Chondrocyte (in vitro differentiated cells): ENCODE measurements at places on chromosomes 7 and 10. TPM values are rescaled to one million over a fixed set of nuclear protein-coding genes. Genes with fewer than 3 reads are reported as not detected.

- no peaks in the 10 kb centered on the region for H3K4me1 ChIP-seq
- peaks cover 8% of the 10 kb centered on the region for H3K27me3 ChIP-seq
- H3K36me3 ChIP-seq: no peaks in the 10 kb centered on the region
Measured at GRCh38 chr10:128143531-128143930, 17.3 kb upstream of the MKI67 start.

- no peak for DNase-seq
- no peak overlapping the region for H3K4me3 ChIP-seq
- H3K27ac ChIP-seq: no peak overlapping the region
- H3K4me1 ChIP-seq: peaks cover 26% of the 10 kb centered on the region
- H3K27me3 ChIP-seq: no peaks in the 10 kb centered on the region
Measured at GRCh38 chr7:91029688-91030087, 234.5 kb upstream of the FZD1 start.

DNA sequence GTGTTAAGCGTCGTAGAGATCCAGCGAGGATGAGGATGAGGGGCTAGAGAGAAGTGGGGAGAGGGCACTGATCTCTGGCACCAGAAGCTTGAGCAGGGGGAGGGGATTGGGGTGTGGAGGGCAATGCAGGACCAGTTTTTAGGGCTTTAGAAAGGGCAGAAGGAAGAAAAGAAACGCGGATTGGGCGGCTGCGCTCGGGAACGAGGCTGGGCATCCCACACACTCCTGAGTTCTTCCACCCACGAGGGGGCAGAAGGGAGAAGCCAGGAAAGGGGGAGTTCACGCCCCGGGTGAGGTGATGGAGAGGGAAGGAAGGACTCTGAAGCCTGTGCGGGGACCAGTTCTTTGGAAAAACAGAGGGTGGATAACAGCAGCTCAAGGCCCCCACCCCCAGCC, 6.1 kb upstream of the VGF start:
- H3K4me3 ChIP-seq: no peak overlapping the region
- H3K27me3 ChIP-seq: peaks cover 77% of the 10 kb centered on the region
- no peak overlapping the region for H3K27ac ChIP-seq
- DNase-seq: no peak
- peaks cover 39% of the 10 kb centered on the region for H3K4me1 ChIP-seq

GRCh38 chr10:71581376-71581775, 138.2 kb downstream of the C10orf105 start:
- DNase-seq: no peak
- H3K36me3 ChIP-seq: no peaks in the 10 kb centered on the region
- H3K27me3 ChIP-seq: peaks cover 15% of the 10 kb centered on the region
- H3K4me3 ChIP-seq: no peak overlapping the region

The NPY4R2 gene
- total RNA-seq: 0.53 TPM in 1 of 3 replicates, not detected in the others

The PLXDC2 gene
- total RNA-seq: 84.3 to 203 TPM (median 88.5 TPM) in 3 replicates

DNA sequence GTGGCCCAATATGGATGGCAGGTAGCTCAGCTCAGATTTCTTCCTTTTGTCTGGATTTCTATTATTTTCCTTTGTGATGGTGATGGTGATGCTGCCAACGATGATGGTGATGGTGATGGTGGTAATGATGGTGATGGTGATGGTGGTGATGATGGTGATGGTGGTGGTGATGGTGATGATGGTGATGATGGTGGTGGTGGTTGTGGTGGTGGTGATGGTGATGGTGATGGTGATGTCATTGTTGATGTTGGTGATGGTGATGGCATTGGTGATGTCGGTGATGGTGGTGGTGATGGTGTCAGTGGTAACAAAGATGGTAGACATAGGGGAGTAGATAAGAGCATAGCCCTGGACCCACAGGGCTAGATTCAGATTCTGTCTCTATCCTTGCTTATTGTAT, 25.4 kb downstream of the TTYH3 start:
- H3K36me3 ChIP-seq: peaks cover 7% of the 10 kb centered on the region
- H3K27me3 ChIP-seq: no peaks in the 10 kb centered on the region
- peaks cover 4% of the 10 kb centered on the region for H3K4me1 ChIP-seq
- H3K27ac ChIP-seq: no peak overlapping the region
- H3K4me3 ChIP-seq: no peak overlapping the region

- H3K4me1 ChIP-seq: peaks cover 57% of the 10 kb centered on the region
- no peaks in the 10 kb centered on the region for H3K36me3 ChIP-seq
- no peak overlapping the region for H3K4me3 ChIP-seq
Measured at GRCh38 chr10:71219918-71220688, 7.7 kb downstream of the UNC5B start.

The IL6 gene
- 0.45 to 0.82 TPM in 2 of 3 replicates, not detected in the other for total RNA-seq

GRCh38 chr10:84138478-84139125, 707 bp upstream of the GHITM start:
- peaks cover 25% of the 10 kb centered on the region for H3K4me1 ChIP-seq
- no peak for DNase-seq
- peak overlapping the region; percentile 95 for H3K4me3 ChIP-seq
- peaks cover 14% of the 10 kb centered on the region for H3K27me3 ChIP-seq

DNA sequence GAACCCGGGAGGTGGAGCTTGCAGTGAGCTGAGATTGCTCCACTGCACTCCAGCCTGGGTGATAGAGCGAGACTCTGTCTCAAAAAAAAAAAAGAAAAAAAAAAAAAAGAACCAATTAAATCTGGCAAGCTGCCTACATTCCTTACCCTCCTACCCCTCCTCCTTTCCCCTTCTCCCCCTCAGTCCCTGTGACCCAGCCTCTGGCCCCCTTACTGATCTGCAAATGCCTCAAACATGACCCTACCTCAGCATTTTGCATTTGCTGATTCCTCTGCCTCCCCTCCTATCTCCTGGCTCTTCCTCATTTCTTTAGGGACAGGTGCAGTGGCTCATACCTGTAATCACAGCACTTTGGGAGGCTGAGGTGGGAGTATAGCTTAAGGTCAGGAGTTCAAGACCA, 19.3 kb downstream of the CDHR3 start:
- H3K4me3 ChIP-seq: no peak overlapping the region
- H3K27me3 ChIP-seq: peaks cover 28% of the 10 kb centered on the region
- H3K4me1 ChIP-seq: peaks cover 8% of the 10 kb centered on the region
- H3K27ac ChIP-seq: no peak overlapping the region
- DNase-seq: no peak

GRCh38 chr10:62199584-62199983, 69.1 kb downstream of the RTKN2 start:
- H3K4me1 ChIP-seq: peaks cover 12% of the 10 kb centered on the region
- H3K27ac ChIP-seq: no peak overlapping the region
- DNase-seq: no peak
- no peaks in the 10 kb centered on the region for H3K27me3 ChIP-seq
- no peak overlapping the region for H3K4me3 ChIP-seq

The CPA2 gene
- not detected in 3 replicates for total RNA-seq

DNA sequence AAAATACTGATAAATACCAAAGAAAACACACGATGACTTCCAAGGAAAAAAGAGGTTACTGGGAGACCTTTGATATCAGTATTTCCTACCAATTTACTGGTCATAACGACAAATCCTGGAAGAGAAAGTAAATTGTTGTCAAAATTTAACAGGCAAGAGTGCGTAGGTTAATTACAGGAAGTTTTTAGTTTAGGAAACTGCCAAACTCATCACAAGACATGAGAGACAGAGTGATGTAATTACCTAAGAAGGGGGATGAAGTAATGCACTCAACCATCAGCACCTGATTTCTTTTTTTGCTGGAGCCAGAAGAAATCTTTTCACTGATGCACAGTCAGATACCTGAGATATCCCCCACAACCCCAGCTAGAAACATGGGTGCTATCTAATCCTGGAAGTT, 16.8 kb downstream of the MACC1 start:
- peaks cover 20% of the 10 kb centered on the region for H3K4me1 ChIP-seq
- no peak for DNase-seq
- H3K27me3 ChIP-seq: no peaks in the 10 kb centered on the region
- no peak overlapping the region for H3K4me3 ChIP-seq

The TBXAS1 gene
- total RNA-seq: 2.4 to 4.7 TPM (median 2.5 TPM) in 3 replicates

GRCh38 chr10:112819231-112819630, 130.8 kb upstream of the TCF7L2 start:
- H3K4me3 ChIP-seq: no peak overlapping the region
- DNase-seq: no peak
- H3K36me3 ChIP-seq: peaks cover 1% of the 10 kb centered on the region
- H3K27ac ChIP-seq: no peak overlapping the region

GRCh38 chr10:8908013-8908412, 853.5 kb downstream of the GATA3 start:
- H3K27me3 ChIP-seq: peaks cover 2% of the 10 kb centered on the region
- H3K4me3 ChIP-seq: no peak overlapping the region
- H3K27ac ChIP-seq: no peak overlapping the region

The EXOC4 gene
- 67.7 to 97.9 TPM (median 73.8 TPM) in 3 replicates for total RNA-seq

GRCh38 chr7:41568135-41568534, 134.8 kb downstream of the INHBA start:
- no peak for DNase-seq
- H3K27ac ChIP-seq: peak overlapping the region; percentile 63
- H3K4me1 ChIP-seq: peaks cover 34% of the 10 kb centered on the region
- no peak overlapping the region for H3K4me3 ChIP-seq
- H3K27me3 ChIP-seq: no peaks in the 10 kb centered on the region
- no peaks in the 10 kb centered on the region for H3K36me3 ChIP-seq

The MPP7 gene
- 20.1 to 21.7 TPM (median 21.0 TPM) in 3 replicates for total RNA-seq

DNA sequence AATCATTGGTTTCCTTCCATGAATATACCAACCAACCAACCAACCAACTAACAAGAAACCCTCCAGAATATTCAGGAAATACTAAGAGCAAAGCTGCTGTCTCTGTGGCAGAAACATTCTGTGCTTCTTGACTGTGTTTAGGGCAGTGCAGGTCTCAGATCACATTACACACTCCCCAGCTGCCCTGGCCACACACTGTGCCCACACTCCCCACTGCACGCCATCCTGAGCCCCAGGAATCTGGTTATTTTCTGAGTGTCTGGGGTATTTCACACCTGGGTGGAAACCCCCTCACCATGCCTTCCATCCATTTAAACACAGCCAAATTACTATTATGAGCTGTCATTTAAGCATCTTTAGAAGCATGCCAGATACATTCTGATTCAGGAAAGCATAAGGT, 183.7 kb upstream of the ANK3 start:
- H3K27me3 ChIP-seq: no peaks in the 10 kb centered on the region
- H3K4me3 ChIP-seq: peak overlapping the region; percentile 79
- H3K36me3 ChIP-seq: no peaks in the 10 kb centered on the region
- peak overlapping the region; percentile 79 for H3K27ac ChIP-seq
- DNase-seq: no peak
- peaks cover 43% of the 10 kb centered on the region for H3K4me1 ChIP-seq

The MACC1 gene
- total RNA-seq: not detected in 3 replicates

- no peaks in the 10 kb centered on the region for H3K27me3 ChIP-seq
- H3K36me3 ChIP-seq: peaks cover 6% of the 10 kb centered on the region
- H3K4me1 ChIP-seq: peaks cover 35% of the 10 kb centered on the region
- DNase-seq: no peak
- peak overlapping the region; percentile 74 for H3K4me3 ChIP-seq
Measured at GRCh38 chr10:31808258-31809218, 120.1 kb downstream of the ARHGAP12 start.

DNA sequence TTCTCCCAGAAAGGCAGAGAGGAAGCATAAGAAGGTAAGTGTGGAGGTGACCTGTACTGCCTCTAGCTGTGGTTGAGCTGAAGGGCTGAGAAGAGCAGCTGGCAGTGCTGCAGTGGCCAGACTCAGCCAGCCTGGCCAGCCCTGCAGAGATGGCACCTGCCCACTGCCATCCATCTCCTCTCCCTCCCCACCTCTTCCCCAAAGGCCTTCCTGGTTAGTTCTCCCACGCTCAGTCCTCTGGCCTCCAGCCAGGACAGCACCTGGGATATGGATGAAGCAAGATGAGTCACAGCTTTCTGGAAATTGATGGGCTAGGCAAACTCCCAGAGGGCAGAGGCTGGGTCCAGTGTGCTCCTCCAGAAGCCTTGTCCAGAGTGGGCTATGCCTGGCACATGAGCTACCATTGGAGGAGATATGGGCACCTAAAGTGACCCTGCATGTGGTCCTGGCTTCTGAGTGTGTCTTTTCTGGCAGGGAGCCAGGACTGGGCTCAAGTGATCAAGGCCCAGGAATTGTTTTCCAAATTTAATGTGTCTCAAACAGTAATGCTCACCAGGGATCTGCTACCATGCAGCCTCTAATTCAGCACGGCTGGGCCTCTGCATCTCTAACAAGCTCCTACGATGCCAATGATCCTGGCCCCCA, 81.0 kb upstream of the CACUL1 start:
- no peak overlapping the region for H3K4me3 ChIP-seq
- no peak overlapping the region for H3K27ac ChIP-seq
- DNase-seq: no peak
- peaks cover 10% of the 10 kb centered on the region for H3K4me1 ChIP-seq

The ZP3 gene
- total RNA-seq: not detected in 3 replicates

DNA sequence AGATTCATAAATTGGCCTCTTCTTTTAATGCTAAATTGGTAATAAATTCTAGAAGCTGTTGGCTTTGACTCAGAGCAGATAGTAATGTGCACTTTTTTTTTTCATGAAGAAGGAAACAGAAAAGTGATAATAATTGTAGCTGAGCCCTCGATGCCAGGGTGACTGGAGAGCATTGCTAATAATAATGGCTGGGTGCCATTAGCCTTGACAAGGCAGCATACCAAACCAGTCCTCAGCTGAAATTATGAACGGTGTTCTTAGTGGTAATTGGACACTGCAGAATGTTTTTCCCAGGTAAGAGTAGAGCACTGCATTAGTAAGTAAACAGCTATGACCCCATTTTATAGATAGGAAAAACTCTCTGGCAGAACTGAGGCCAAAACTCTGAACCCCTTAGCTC, 18.9 kb downstream of the PLEKHA8 start:
- no peak overlapping the region for H3K27ac ChIP-seq
- no peak for DNase-seq
- H3K4me3 ChIP-seq: no peak overlapping the region
- no peaks in the 10 kb centered on the region for H3K27me3 ChIP-seq

DNA sequence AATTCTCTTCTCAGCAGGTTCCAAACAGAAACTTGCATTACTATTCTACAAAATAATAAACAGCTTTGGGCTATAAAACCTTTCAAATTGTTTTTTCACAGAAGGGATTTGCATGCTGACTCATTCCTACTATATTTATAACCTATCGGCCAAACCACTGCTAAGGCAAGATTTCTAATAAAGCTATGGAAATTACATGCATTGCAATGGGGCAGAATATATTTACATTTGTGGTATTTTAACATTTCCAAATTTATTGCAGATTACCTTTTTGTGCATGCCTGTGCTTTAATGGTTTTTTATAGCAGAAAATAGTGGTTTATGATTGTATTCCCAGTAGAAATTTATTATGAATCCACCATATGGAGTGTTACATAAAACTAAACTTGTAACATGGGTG, 69.0 kb upstream of the NPVF start:
- H3K27ac ChIP-seq: no peak overlapping the region
- no peak for DNase-seq
- H3K4me1 ChIP-seq: peaks cover 13% of the 10 kb centered on the region
- no peak overlapping the region for H3K4me3 ChIP-seq
- no peaks in the 10 kb centered on the region for H3K36me3 ChIP-seq

GRCh38 chr7:19754521-19755116, 18.8 kb downstream of the TMEM196 start:
- no peaks in the 10 kb centered on the region for H3K36me3 ChIP-seq
- H3K4me3 ChIP-seq: no peak overlapping the region
- no peak for DNase-seq

GRCh38 chr7:108408296-108408991, 47.8 kb downstream of the NRCAM start:
- no peaks in the 10 kb centered on the region for H3K27me3 ChIP-seq
- peaks cover 27% of the 10 kb centered on the region for H3K4me1 ChIP-seq
- no peak for DNase-seq
- H3K27ac ChIP-seq: no peak overlapping the region
